ENCODE measurements at places on chromosomes 7 and 10.

DNA sequence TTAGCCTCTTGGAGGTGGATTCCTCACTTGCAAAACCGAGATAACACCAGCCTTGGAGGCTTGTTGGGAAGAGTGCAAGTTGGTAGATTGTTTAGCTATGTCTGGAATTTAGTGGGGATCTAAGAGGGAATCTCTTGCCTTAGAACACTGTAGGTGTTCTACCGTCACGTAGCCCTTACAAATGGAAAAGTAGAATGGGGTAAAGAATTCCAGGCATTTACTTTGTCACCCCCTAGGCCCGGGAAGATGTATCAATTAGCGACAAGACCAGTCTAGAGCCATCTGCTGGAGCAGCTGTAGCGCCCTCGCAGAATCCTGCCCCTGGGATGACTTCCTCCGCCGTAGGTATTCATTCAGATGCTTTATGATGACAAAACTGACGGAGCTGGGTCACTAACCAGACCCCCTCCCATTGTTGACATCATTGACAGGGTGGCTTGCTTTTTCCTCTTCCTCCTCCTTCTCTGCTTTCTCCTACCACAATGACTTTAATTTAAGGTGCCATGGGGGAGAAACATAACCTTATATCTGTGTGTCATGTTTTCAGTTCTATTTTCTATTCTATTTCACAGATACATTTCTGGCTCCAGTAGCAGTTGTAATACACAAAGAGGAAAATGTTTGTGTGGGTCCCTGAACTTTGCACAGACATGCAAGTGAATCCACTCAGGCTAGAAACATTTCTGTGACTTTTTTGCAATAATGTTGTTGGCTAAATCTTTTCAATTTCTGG, 262.6 kb upstream of the LYZL1 start:
- no peak for DNase-seq

GRCh38 chr10:104589871-104590270, 51.2 kb upstream of the SORCS3 start:
- DNase-seq, result no peak

DNA sequence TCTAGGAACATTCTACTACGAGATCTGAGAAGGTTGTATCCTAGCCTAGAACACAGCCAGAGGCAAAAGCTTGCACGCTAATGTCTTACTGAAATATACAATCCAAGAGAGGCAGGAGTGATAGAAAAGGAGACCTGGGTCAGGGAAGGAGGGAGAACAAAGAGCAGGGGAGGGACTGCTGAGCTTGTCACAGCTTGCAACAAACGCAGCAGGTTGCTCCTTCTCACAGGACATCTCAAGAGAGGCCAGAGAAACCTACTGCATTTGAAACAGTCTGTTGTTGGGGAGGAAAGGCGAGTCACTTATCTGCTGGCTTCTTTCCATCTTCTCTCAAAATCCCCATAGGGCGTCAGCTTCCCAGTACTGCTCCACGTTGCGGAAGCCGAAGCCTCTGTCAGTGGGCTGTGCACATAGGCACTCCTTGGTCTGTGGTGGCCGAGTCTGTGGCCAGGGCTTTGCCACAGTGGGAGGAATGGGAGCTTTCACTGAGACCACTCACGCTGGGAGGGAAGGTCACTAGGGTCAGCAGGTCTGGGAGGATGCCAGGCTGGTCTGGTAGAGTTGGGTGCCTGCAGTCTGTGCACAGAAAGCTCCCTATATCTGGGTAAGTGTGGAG, 25.8 kb upstream of the GPNMB start:
- no peak for DNase-seq

DNA sequence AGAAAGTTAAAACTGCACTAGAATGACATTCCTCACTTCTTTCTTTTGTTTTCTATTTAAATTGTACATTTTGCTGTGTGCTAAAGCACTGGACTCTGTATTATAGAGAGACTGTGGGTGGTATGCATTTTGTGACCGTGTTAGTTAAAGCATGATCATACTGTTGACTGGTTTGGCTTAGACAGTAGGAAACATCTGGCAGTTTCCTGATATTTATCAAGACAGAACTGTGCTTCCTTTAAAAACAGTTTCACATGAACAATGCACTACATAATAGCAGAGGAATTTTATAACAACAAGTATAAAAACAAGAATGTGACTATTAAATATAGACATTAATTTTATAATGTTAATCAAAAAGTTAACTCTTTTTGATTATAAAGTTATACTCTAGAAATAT, 23.1 kb downstream of the GNG11 start:
- DNase-seq, result no peak

GRCh38 chr10:63423494-63423893, 42.3 kb downstream of the JMJD1C start:
- DNase-seq, result no peak

- no peak for DNase-seq
These were observed 196.8 kb downstream of the RNLS start for GRCh38 chr10:88386204-88386788.

Data from C1 segment of cervical spinal cord (tissue), 14 donors.